Stimulated activated CD8-positive, alpha-beta memory T cell treated with anti-CD3 and anti-CD28 coated beads, Interleukin-2, amount 100 ng/mL, for 1 hour (primary cell): ENCODE measurements at places on chromosomes 5 and 9.

DNA sequence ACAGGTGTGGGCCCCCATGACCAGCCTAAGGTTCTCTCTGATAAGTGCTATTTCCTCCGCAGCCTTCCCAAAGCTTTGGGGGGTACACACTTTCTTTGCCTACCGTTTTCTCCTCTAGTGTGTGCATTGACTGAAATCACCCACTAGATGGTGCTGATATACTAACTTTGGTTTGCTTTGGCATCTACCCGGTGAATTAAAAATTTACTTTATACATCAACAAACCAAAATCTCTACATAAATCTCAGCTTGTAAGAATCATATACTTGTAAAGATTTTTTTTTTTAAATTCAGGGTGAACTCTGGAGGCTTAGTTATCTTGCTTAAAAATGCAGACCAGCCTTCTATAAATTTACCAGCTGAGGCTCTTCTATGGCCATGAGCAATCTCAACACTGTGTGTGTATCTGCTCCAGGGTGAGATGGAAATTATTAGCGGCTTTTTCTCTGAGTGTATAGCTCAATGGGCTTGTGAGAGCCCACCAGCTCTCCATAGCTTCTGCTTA lies 475.7 kb upstream of the TNC start:
- DNase-seq, result no peak

DNA sequence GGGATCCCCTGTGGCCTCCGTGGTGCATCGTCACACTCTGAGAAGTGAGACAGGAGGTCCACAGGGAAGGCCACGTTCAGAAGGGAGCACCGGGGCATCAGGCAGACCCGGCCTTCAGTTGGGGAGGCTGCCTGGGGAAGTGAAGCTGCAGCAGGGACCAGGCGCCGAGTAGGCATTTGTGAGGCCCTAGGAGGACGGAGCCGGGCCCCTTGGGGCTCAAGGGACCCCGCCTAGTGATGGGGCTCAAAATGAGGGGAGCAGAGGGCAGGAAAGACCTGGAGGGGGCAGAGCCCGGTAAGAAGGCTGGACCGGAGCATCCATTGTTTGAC lies 85.4 kb upstream of the FAM120A start:
- no peak for DNase-seq

DNA sequence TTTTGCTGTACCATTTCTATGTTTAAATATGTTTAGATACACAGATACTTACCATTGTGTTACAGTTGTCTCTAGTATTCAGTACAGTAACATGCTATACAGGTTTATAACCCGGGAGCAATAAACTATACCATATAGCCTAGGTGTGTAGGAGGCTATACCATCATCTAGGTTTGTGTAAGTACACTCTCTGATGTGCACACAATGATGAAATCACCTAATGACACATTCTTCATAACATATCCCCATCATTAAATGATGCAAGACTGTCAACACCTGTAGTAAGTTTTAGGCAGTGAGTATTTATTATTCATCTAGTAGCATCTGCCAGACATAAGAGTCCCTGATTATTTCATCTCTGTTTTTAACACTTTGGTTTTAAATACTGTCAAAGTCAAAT lies 7.3 kb upstream of the DHFR start:
- no peak for DNase-seq

DNA sequence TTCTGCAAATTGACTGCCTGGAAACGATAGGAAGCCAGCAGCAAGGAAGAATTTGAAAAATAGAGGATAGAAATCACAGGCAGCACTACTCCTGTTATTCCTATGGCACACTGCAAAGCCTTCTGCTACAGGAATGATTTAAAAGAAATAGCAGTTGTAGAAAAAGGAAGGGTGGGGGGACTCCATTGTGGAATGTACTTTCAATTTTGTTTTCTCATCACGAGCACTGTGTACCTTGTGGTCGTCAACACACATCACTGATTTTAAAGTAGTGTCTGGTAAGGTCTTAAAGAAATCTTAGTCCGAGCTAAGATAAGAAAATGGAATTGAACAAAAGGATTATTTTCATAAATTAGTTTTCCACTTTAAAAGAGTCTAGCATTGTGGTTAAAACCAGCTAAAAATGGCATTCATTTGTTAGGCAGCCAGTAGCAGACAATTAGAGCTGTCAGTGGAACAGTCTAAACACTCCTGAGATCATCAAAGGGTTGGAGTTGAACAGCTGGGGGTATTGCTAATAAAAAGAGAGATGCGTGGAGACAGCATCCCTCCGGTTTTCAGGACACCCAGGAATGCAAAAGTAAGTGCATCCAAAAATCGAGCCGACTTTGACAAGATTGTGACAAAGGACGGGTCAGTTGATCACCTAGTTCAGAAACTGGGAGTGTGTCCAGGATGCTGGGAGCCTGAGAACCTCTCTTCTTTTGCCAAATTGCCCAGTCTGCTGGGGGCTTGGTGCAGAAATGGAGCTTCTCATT lies 97.8 kb upstream of the WWC1 start:
- DNase-seq, result no peak

DNA sequence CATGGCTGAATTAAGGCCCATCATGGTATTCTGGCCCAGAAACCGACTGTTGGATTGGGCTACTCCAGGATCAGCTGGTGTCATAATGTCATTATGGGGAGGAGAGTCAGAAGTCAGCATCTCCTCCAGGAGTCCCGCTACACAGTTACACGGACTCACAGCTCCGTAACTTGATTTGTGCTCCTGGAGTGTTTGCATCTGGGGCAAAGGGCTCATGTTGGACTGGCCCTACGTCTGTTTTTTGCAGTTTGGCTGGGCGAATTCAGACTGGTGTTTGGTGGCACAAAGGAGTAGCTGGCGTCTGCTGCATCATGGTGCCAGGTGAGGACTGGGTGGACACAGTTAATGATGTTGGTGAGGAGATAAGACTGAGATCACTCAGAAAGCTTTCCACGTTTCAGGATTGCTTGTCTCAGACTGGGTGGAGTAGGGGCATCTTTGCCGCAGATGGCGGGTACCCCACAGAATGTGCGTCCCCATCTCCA lies 31.3 kb downstream of the OR2V1 start:
- DNase-seq, result no peak

DNA sequence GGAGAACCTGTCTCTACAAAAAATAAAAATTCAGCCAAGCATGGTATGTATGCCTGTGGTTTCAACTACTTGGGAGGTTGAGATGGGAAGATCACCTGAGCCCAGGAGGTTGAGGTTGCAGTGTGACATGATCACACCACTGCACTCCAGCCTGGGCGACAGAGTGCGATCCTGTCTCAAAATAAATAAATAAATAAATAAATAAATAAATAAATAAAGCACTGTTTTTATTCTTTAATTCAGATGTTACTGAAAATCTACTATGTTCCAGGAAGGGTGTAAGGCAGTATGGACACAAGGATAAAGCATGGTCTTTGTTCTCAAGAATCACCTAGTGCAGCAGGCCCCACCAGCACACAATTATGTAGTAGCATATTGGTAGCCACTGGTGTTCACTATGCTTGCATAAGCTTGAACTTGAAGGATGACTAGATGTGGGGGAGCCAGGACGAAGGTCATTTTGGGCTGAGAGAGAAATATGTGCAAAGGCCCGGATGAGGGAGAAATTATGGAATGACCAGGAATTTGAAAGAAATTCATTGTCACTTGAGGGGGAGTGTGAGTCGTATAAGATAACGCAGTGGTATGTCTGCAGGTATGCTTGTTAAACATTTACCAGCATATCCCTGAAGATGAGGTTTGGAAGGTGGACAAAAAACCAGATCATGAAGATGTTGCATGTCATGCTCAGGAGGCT lies 70.2 kb upstream of the CD180 start:
- no peak for DNase-seq

DNA sequence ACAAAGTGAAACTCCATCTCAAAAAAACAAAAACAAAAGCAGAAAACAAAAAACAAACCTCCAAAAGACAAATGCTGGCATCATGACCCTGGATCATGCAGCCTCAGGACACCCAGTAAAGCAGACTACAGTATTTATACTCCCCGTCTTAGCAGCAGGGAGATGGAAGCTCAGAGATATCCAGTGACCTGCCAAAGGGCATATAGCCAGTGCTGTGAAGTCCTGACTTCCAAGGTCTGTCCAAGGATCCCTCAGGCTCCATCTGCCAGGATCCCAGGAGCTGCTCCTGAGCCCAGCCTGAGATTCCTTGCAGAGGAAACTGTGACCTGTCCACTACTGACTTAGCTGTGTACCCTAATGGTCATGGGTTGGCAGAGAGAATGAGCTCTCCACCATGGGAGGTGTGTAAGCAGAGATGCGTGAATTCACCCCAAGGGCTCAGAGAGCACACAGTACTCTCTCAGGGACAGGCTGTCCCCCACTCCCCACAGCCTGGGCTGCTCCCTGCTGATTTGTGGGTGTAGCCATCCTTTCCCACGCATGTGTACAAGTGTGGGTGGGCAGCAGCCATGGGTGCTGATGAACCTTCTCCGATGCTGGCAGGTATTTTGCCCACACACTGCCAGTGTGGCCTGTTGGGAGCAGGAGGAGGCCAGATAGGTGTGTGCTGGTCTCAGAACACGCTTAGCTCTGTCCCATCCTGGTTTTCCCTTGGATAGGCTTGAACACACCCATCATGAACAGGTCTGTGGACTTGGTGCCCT lies 2.1 kb upstream of the WNK2 start:
- DNase-seq, result no peak
